ENCODE measurements at places on chromosomes 3 and 15.

- no peak for DNase-seq
Observed at GRCh38 chr3:190617185-190617584, 103.3 kb downstream of the IL1RAP start.

DNA sequence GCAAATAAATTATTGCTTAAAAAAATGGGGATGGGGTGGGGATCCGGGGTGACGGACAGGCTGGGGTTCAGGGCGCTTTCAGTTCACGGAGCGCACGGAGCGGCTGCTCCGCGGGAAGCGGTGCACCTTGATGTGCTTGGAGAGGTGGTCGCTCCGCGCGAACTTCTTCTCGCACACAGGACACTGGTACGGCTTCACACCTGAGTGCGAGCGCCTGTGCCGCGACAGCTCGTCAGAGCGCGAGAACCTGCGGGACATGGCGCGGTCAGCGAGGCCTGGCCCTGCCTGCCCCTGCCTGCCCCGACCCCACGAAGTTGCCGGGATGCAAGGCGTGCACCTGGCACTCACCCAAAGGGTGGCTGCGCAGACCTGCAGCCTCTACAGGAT, 13.6 kb downstream of the KLF15 start:
- no peak for DNase-seq

GRCh38 chr3:71803248-71803647, 18.3 kb upstream of the PROK2 start:
- DNase-seq, result no peak

DNA sequence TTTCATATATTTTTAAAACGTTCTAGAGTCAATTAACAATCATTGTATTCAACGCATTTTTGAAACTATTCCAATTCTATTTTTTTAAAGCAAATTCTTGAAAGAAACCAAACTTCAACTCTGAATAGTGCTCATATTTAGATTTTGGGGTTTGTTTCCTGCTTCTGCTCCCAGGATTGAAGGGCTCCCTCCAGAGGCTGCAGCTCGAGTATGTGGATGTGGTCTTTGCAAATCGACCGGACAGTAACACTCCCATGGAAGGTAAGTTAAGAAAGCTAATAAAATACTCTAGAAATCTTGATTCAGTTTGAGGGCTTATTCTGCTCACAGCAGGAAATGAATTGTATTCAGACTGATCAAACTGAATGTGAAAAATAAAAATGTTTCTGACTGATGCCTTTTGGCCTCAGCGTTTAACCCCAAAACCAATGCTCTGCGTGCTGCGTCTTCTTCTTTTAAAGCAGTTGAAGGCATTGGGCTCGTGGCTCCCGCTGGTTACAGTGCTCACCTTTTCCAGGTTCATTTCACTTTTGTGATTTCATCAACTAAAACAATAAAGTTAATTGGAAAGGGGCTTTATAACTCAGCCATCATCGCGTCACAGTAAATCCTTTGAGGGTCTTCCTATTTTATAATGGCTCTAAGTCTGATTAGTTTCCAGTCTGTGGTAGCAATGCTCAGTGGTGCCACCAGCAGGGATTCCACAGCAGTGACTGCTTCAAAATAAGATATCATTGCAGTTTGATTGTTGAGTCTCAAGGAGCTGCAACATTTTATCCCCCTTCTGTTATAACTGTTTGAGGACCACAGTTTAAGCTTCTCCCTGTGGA, 80.1 kb downstream of the SSR3 start:
- no peak for DNase-seq

GRCh38 chr15:47744496-47744895, 27.2 kb downstream of the SEMA6D start:
- DNase-seq, result no peak

DNA sequence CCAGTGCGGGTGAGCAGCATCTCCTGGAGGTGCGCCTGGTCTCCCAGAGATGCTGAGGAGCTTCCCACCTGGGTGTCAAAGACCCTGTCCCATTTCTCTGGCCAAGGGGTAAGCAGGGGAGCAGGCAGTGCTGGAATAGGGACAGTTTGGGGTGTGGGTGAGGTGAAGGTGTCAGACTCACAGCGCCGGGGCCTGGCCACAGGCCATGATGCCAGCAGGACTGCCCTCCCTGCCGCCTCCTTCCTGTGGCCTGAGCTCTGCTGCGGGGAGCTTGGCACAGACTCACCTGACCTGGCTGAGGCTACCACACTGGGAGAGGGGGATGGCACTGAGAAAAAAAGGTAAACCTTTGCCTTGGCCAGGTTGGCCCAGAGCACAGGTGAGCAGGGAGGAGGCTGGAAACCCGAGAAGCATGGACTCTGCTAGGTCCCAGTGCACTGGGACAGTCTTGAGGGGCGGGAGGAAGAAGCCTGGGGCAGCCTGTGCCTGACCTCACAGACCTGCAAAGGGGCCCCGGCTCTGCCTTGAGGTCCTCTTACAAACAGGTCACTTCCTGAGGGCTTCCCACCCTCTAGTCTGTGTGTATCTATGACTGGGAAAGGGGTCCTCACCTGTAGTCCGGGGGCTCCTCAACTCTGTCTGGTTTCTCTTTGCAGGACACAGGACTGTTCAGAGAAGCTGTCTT, 28.2 kb downstream of the GRAMD2A start:
- DNase-seq, result no peak

GRCh38 chr3:133935843-133936769, 40.4 kb upstream of the RAB6B start:
- DNase-seq, result no peak

GRCh38 chr3:193857996-193858395, 265.0 kb downstream of the OPA1 start:
- no peak for DNase-seq

- peak; percentile 40 for DNase-seq
Observed at GRCh38 chr15:51348688-51349087, 7.2 kb downstream of the GLDN start.

DNA sequence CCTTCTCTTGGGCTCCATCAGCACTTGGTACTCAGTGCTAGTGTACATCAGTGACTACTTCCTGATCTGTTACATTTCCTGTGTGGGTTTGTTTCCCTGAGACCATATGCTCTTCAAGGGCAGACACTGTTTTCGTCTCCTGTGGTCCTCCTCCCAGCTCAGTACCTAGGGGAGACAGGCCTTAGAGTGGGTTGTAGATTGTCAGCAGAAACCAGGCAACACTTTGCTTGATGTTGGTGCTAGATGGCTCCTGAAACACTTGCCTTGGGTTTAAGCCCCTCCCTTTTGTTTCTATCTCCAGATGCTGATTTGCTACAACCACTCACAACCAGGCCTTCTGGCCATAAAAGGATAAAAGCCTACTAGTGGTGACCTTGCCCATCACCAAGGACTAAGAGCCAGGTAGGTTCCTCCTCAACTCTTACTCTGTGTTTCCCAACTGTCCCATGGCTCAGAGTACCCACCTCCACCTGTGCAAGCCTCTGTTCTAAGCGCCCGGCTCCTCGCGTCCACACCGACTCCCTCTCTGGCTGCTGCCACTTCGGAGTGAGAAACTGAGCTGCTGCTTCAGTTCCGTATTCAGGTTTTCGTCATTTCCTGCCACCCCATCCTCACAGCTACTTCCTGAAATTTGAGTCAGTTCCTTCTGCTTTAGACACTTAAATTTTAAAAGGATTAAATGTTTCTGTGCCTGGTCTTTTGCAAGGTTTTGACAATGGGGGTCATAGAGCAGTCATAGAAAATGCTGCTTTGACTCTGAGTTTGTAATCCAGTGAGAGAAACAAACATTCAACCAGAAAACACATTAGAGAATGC, at the start of gene HCLS1:
HCLS1 (minus strand) TSS at position 548 of the 816 bp plus-strand sequence. CDS start 2,556 bp downstream, outside the sequence.
- peak; percentile 31 for DNase-seq

GRCh38 chr15:76310475-76311099, 682 bp downstream of the ETFA start:
- peak; percentile 14 for DNase-seq

GRCh38 chr3:45904931-45905330, 18.6 kb downstream of the CCR9 start:
- no peak for DNase-seq

DNA sequence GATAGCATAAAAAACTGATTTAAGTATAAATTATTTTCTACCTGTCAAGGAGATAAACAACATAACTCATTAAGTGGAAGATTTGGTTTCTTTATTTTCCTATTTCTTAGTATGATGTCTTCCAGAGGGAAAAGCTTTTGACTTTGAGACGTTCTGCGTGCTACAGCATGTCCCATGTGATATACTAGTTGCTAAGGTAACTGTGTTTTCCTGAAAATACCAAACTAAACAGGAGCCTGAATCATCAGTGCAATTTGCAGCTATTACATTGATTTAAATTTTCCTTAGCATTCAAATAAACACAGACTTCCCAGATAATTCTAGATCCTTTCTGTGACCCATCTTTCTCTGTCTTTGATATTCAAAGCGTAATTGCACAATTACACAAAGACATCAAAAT, 117.7 kb upstream of the P2RY1 start:
- DNase-seq, result no peak

- DNase-seq, result no peak
Observed at GRCh38 chr15:59197454-59197853, 9.2 kb upstream of the LDHAL6B start.

GRCh38 chr3:61637088-61638051, 76.0 kb downstream of the PTPRG start:
- DNase-seq, result peak; percentile 18

GRCh38 chr3:170171563-170171962, 10.0 kb downstream of the PHC3 start:
- peak; percentile 28 for DNase-seq

DNA sequence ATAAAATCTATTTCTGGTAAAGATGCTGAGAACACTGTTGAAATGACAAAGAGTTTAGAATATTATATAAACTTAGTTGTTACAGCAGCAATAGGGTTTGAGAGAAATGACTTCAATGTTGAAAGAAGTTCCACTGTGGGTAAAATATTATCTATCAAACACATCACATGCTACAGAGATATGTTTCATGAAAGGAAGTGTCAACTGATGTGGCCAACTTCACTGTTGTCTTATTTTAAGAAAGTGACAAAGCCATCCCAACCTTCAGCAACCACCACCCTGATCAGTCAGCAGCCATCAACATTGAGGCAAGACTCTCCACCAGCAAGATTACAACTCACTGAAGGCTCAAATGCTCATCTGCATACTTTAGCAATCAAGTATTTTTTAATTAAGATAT, 20.2 kb downstream of the TMEM39A start:
- no peak for DNase-seq

DNA sequence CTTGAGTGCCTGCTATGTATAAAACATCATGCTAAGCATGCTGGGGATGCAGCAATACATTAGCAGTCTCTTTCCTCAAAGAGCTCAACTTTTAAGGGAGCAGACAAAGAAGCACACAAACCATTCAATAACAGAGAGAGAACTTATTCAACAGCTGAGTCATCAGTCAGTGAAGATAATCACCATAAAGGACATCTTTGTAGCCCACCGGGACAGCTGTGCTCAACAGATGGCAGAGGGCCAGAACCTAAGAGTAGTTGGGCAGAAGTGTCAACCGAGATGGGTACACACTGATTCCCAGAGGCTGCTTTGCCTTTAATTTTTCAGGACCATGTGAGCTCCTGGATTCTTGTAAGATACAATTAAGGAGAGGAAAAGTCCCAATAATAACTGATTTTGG, 4.2 kb upstream of the RAB8B start:
- DNase-seq, result no peak

- DNase-seq, result no peak
Observed at GRCh38 chr3:40152482-40153133, 156.9 kb upstream of the EIF1B start.

DNA sequence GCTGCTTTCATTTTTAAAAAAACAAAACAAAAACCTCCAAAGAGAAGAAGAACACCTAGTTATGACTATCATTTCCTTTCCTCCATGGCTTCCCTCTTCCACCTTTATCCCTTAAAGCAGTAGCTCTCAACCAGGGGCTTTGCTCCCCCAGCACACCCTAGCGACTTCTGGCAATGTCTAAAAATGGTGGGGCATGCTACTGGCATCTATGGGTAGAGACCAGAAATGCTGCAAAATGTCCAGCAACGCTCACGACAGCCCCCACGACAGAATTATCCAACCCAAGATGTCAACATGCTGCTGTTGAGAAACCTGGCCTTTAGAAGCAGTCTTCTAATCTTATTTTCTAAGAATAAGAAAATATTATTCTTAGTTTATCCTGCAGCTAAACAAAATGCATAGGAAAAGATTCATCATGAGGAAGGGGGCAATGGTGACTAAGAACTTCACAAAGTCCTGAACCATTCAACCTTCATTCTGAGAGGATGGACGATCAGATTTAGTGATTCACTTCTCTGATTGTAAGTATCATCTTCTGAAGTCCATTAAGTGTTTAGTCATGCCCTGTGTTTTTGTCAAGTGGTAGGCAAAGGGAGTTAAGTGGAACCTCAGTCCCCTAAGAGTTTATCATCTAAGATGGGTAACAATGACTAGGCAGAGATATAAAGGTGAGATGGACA, 81.7 kb downstream of the CCNL1 start:
- no peak for DNase-seq

DNA sequence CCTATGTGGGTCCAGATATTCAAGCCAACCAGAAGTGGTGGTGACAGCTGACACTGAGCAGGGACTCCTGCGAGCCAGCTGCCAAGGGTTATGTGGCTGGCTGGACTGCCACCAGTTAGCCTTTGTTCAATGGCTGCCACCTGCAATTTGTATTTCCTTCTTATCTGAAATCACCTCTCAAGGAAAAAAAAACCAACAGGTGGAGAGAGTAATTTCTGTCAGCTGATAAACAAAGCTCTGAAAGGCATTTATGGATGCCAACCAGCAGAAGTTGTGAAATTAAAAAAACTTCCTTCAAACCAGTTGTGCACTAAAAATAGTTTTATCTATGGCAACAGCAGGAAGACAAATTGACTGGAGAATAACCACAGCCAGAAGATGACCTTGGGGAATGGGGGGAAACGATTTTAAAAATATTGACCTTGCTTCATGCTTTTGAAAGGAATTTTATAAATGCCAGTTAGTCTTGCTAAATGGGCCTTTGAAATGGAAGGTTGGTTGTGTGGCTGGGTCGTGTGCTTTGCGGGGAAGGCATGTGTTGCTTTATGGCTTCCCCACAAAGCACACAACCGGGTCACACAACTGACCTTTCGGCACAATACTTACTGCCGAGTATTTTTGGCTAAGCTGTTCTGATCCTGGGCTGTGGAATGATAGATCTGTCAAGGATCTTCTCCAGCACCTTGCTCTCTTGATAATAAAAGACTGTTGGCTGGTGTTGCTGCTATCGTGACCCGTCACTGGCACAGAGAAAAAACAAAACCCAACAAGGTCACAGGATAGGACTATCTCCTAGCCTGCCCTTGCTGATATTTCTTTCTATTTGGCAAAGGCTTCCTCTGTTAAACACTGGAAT, 3.5 kb downstream of the MYZAP start:
- no peak for DNase-seq

GRCh38 chr15:35068846-35069475, 16.1 kb downstream of the NANOGP8 start:
- DNase-seq, result no peak

DNA sequence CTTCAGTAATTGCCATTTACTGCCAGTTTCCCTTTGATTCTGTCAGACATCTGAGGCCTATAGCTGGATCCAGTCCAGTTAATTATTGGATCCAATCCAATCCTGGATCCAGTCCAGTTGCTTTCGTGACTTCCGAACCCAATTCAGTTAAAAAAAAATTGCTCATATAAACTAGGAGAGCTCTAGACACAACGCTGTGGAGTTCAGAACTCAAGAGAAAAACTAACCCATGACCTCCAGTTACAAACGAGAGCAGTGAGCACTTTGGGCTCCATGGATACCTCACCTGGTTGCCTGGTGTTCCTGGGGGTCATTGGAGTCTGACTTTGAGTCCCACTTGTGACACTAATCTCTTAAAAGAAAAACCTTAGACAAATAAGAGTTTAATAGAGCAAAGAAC, 269.8 kb downstream of the THSD4 start:
- DNase-seq, result no peak

- DNase-seq, result no peak
Observed at GRCh38 chr15:58985443-58985842, 2.0 kb upstream of the RNF111 start.

- no peak for DNase-seq
Observed at GRCh38 chr3:125010393-125010792, 45.4 kb downstream of the HEG1 start.
